ENCODE measurements at places on chromosomes 13 and 19.

- DNase-seq = no peak
Observed at GRCh38 chr13:93967286-93967685, 512.2 kb downstream of the DCT start.

GRCh38 chr19:46600384-46601317 is 479 bp upstream of the CALM3 start:
- DNase-seq = peak; percentile 97

DNA sequence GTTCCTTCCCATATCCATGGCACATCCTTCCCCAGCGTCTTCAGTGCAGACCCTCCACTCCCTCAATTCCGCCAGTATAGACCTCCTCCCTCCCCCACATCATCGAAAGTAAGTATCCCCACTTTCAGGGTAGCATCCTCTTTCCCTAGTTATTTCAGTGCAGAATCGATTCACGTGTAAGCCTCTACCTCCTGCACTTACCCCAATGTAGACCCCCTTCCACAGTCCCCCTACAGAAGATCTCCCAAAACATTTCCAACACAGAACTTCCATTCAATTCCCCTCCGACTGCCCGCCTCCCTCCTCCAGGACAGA is 664 bp downstream of the IRF3 start:
- DNase-seq = no peak

DNA sequence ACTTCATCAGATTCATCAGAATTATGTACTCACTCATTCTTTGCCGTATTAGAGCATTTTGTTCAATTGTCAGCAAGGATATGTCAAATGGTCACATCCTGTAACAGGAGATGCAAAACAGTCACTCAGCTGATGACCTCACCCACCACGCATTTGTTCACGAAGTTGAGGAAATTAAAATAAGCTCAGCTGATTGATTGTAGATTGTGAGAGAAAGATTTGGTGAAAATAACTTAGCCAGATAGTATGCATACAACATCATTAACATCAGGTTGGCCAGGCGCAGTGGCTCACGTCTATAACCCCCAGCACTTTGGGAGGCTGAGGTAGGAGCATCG is 22.6 kb upstream of the CDC16 start:
- DNase-seq = no peak
